Activated B cell treated with CpG ODN at 0.5 μM for 24 hours (primary cell): ENCODE measurements at places on chromosomes 11 and 22.

DNA sequence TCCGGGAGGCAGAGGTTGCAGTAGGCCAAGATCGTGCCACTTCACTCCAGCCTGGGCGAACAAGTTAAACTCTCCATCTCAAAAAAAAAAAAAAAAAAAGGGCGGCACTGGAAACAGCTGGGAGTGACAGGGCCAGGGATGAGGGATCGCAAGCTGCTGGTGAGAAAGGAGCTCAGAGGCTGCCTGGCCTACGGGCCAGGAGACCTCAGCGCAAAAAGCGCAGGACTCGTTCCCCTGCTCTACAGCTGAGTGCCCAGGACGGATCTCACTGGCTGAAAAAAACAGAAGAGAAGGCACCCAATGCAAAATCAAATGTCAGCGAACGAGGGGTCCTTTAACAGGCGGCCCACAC, 650 bp upstream of the NUP50 start:
- DNase-seq, result no peak

- no peak for DNase-seq
Measured at GRCh38 chr11:66956689-66957290, 1.4 kb downstream of the PC start.

DNA sequence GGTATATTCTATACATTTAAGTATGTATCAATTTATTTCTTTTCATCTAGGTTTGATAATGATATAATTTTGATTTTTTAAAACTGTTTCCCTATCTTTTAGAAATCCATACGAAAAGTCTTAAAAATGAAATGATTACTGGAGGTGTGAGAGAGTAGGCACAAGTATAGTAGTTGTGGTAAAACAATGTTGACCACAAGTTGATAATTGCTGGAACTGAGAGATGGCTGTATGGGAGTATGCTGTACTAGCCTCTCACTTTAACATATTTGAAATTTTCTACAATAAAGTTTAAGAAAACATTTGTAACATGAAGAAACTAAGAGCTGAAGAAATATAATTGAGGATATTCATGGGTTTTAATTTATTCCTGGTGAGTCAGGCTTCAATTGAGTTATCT, 30.0 kb downstream of the FSHB start:
- DNase-seq, result no peak

DNA sequence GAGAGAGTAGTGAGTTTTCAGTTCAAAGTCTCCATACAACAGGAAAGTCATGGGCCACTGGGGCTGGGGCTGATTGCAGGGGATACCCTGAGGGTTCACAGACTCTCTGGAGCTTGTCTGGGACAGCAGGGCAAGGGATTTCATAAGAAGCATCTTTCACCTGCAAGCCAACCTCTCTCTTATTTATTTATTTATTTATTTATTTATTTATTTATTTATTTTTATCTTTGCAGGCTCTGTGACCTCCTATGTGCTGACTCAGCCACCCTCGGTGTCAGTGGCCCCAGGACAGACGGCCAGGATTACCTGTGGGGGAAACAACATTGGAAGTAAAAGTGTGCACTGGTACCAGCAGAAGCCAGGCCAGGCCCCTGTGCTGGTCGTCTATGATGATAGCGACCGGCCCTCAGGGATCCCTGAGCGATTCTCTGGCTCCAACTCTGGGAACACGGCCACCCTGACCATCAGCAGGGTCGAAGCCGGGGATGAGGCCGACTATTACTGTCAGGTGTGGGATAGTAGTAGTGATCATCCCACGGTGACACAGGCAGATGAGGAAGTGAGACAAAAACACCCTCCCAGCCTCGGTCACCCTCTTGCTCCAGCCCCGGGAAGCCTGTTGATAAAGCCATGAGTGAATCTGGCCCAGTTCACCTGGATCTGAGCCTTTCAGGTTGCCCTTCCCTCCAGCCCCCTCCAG, 68.4 kb downstream of the GGTLC2 start:
- no peak for DNase-seq

- DNase-seq, result peak; percentile 60
Measured at GRCh38 chr22:50548040-50548920, 2.6 kb downstream of the KLHDC7B start.

DNA sequence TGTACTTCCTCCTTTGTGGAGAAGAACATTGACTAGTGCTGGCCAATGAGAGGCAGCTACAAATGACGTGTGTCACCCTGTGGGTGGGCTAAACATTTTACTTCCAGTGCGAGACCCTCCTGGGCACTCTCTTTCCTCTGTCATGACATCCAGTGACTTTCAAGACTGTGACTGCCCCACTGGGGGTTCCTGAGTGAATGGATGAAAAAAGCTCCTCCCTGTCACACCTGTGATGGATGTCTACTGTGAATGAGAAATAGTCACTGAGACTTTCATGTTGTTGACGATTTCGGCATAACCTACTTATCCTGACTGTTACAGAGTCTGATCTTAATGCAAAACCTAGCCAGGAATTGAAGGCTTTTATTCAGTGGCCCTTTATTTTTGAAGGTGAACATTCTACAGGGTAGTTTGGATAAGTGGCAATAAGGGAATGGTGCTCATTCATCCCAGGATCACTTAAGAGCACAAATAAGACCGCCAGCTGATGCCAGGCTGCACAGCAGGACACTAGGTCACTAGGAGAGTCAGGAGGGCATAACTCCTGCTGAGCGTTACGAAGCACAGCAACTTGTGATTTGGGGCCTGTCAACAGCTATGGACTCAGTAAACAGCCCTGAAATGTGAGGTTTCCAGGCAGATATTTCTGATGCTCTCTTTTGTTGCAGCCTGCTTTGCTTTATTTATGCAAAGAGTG, 636.6 kb downstream of the NTM start:
- no peak for DNase-seq

GRCh38 chr11:33564856-33565453, 135.7 kb downstream of the C11orf91 start:
- no peak for DNase-seq

- peak; percentile 77 for DNase-seq
Measured at GRCh38 chr11:65180877-65181568, 705 bp upstream of the CAPN1 start.

GRCh38 chr11:19441288-19441687, 200.5 kb upstream of the E2F8 start:
- DNase-seq, result no peak

DNA sequence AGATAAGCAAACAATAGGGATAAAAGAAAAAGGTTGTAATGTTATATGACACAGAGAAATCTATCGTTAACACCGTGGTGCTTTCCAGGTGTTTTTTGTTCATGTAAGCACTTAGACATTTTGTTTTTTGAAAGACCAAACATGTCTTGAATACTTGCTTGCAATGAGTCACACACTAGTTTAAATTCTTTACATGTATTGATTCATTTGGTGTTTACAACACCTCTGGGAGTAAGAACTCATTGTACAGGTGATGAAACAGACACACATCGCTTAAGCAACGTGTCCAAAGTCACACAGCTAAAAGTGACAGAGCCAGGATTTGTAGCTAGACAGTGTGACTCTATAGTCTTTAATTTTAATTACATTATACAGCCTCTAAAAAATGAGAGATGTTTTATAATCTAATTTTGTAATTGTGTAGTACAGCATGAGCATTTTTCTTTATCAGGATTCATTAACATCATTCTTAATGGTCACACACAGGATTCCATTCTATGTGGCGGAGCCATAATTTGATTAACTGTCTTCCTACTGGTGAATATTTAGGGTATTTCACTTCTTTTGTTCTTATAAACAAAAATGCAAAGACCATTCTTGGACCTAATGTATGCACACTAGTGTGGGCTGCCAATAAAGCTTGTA, 148.8 kb downstream of the DBX1 start:
- DNase-seq, result no peak

GRCh38 chr11:75577207-75577606, 15.2 kb downstream of the SERPINH1 start:
- no peak for DNase-seq

GRCh38 chr11:66178183-66178582, 90.3 kb upstream of the RAB1B start:
- DNase-seq, result no peak

- peak; percentile 58 for DNase-seq
Measured at GRCh38 chr11:73218106-73218829, at the start of gene P2RY2. P2RY2 (plus strand) TSS chr11:73218281; CDS start chr11:73234160, 15,879 bp downstream.

DNA sequence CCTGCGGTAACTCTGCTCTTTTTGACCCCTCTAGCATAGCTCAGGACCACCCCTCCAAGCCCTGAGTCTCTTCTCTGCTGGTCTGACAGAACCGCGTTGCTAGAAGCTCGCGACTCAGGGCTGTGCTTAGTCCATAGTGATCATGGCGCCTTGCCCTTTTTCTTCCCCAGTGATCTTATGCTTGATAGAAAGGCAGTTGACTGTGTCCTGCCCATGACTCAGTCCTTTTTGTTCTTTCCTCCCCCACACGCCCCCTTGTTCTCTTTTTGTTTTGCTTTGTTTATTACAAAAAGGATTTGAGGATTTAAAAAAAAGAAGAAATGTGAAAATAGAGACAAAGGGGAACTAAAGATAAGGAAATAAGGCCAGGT, 17.5 kb downstream of the IL17RA start:
- no peak for DNase-seq

GRCh38 chr11:78453140-78453935, 35.7 kb upstream of the GAB2 start:
- DNase-seq, result no peak

- DNase-seq, result no peak
Measured at GRCh38 chr11:123011510-123011909, 29.9 kb upstream of the BSX start.

- DNase-seq, result no peak
Measured at GRCh38 chr11:34525888-34526657, 12.5 kb upstream of the ELF5 start.

DNA sequence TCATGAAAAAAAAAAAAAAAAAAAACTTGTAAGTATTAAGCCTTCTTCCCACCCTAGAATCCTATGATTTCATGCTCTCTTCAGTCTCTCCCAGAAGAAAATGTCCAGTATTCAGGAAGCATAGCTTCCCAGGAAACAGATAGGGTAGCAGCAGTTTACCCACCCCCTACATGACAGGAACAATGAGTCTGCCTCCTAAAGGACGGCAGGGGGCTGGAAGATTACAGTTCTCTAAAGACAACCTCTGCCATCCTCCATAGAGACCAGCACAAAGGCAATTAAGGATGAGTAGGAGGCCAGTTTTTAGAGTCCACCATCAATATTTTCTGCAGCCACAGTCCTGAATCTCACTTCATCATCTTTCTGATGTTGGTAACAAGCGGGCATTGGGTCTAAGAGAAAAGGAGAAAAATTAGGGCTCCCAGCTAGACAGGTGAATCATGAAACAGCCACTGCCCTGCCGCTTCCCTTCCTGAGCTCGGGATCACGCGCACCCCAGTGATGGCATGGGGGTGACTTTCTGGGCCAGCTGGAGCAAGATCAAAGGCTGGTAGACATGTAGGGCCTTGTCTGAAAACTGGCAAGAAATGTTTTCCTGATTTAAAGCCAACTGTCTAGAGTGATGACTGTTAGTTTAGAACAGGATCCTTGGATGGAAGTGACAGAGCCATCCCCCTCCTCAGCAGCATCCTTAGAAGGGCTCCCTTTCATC, 322.8 kb downstream of the LARGE1 start:
- no peak for DNase-seq

- DNase-seq, result no peak
Measured at GRCh38 chr22:49894322-49895054, 23.8 kb downstream of the ALG12 start.

GRCh38 chr22:39229688-39230260, 15.0 kb downstream of the PDGFB start:
- no peak for DNase-seq

- no peak for DNase-seq
Measured at GRCh38 chr11:118746988-118747585, 43.9 kb downstream of the DDX6 start.

- DNase-seq, result no peak
Measured at GRCh38 chr22:29079218-29079901, 6.5 kb downstream of the KREMEN1 start.

DNA sequence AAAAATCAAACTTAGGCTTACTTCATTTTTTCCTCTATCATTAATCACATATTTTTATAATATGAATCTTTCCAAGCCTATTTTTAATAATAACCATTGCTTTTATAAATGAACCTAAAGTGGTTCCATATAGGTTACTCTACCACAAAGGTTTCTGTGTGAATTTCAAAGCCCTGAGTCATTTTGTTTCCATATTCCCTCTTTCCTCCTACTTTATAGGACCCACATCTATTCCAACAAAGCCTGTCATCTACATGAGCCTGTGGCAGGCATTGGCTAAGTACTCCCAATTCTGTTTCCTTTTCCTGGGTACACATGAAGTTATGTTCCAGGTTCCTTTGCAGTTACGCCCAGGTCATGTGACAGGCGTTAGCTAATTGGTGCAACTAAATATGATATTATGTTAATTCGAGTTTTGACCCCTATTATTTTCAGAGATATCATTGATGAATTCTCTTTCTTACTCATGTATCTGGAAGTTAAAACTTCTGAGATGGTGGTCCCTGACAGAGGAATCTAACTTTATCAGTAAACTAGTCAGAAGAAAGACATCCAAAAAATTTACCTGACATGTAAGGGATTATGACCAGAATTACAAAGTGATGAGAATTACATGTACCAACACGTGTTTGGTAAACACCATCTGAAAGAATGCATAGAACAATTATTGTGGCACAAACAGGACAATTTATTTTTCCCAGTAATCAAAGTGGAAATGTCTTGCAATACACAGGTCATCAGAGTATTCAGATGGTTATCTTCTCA, 1264.0 kb upstream of the CNTN5 start:
- DNase-seq, result no peak

DNA sequence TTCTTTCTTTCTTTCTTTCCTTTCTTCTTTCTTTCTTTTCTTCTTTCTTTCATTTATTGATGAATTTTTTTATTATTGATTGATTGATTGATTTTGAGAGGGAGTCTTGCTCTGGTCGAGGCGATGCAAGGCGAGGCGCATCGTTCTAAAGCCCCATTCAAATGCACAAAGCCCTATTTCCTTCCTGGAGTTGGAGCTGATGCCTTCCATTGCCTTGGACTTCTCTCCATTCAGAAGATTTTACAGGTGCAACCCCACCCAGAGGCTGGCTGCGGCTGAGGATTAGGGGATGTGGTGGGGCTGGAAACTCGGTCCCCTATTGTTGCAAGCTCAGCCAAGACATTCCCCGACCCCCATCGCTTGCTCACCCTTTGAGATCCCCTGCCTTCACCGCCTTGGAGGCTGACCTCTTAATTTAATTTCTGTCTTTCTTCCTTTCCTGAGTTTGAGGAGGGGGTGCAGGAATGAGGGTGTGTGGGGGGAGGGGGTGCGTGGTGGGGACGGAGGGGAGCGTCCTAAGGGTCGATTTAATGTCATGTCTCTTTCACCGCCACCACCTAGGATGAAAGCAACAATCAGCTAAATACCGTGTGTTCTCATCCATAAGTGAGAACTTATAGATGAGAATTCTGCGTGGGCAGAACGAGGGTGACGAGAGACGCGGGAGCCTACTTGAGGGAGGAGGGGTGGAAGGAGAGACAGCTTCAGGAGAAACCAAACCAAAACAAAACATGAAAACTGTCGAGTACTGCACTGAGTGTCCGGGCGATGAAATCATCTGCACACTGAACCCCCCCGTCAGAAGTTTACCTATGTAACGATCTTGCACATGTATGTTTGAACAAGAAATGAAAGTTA, 3913.9 kb upstream of the OR11H1 start:
- DNase-seq, result no peak
